Endothelial cell (in vitro differentiated cells): ENCODE measurements at places on chromosomes 6 and 20.

- H3K4me3 ChIP-seq = no peak overlapping the region
- H3K27me3 ChIP-seq = no peaks in the 10 kb centered on the region
- no peak for DNase-seq
- no peak overlapping the region for H3K27ac ChIP-seq
- H3K36me3 ChIP-seq = no peaks in the 10 kb centered on the region
- no peaks in the 10 kb centered on the region for H3K4me1 ChIP-seq
Observed at GRCh38 chr20:54645445-54646155, 170.2 kb downstream of the DOK5 start.

DNA sequence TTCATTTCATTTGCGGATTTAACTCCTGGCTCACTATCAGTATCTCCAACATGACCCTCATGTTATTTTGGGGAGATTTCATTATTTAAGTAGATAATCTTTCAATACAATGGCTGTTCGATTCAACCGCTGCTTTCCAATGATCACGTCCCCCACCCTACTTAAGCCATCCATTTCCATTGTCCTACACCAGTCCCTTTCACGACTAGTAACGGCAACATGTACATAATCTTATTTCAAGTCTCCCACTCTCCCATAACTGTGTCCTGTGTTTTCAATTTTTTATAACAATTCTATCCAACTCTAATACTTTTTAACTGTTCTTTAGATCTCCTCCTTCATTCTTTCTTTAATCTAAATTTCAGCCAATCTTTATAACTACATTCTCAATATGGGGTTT is 890.8 kb upstream of the MAP3K7 start:
- peaks cover 1% of the 10 kb centered on the region for H3K27me3 ChIP-seq
- no peaks in the 10 kb centered on the region for H3K36me3 ChIP-seq
- no peak overlapping the region for H3K27ac ChIP-seq
- no peak for DNase-seq
- H3K4me1 ChIP-seq = peaks cover 12% of the 10 kb centered on the region

GRCh38 chr6:26441977-26442376 is 1.7 kb downstream of the BTN3A3 start:
- no peak overlapping the region for H3K27ac ChIP-seq
- H3K27me3 ChIP-seq = peaks cover 4% of the 10 kb centered on the region

- H3K4me3 ChIP-seq = no peak overlapping the region
- H3K36me3 ChIP-seq = peaks cover 4% of the 10 kb centered on the region
- H3K27me3 ChIP-seq = peaks cover 1% of the 10 kb centered on the region
- H3K27ac ChIP-seq = no peak overlapping the region
- H3K4me1 ChIP-seq = peaks cover 2% of the 10 kb centered on the region
Observed at GRCh38 chr20:40954521-40955165, 74.0 kb upstream of the TOP1 start.

DNA sequence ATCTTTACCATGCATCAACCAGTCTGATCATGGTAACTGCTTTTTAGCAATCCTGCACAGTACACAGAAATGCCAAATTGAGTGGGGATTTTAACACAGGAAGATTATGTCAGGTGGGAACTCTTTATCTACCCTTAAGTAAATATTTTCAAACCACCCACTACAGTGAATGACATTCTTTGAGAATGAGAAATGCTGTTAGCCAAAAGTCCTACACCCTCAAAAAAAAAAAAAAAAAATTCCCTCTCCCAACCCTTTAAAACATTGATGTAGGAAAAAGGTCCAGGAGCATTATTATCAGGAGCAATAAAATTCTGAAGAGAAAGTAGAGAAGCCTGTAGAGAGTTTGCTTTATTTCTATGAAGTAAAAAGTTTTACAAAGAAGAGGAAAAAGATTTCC is 307.2 kb upstream of the THEMIS start:
- H3K27ac ChIP-seq = no peak overlapping the region
- no peak overlapping the region for H3K4me3 ChIP-seq
- H3K4me1 ChIP-seq = peaks cover 25% of the 10 kb centered on the region
- no peaks in the 10 kb centered on the region for H3K27me3 ChIP-seq
- no peak for DNase-seq
- H3K36me3 ChIP-seq = no peaks in the 10 kb centered on the region

- peaks cover 17% of the 10 kb centered on the region for H3K4me1 ChIP-seq
- DNase-seq = no peak
- H3K27ac ChIP-seq = no peak overlapping the region
- no peak overlapping the region for H3K4me3 ChIP-seq
- peaks cover 13% of the 10 kb centered on the region for H3K27me3 ChIP-seq
Observed at GRCh38 chr20:57898332-57898731, 188.5 kb upstream of the PMEPA1 start.

GRCh38 chr20:1661542-1662299 is 4.1 kb upstream of the SIRPG start:
- H3K27ac ChIP-seq = no peak overlapping the region
- DNase-seq = no peak
- no peaks in the 10 kb centered on the region for H3K4me1 ChIP-seq
- H3K36me3 ChIP-seq = no peaks in the 10 kb centered on the region
- H3K4me3 ChIP-seq = no peak overlapping the region

DNA sequence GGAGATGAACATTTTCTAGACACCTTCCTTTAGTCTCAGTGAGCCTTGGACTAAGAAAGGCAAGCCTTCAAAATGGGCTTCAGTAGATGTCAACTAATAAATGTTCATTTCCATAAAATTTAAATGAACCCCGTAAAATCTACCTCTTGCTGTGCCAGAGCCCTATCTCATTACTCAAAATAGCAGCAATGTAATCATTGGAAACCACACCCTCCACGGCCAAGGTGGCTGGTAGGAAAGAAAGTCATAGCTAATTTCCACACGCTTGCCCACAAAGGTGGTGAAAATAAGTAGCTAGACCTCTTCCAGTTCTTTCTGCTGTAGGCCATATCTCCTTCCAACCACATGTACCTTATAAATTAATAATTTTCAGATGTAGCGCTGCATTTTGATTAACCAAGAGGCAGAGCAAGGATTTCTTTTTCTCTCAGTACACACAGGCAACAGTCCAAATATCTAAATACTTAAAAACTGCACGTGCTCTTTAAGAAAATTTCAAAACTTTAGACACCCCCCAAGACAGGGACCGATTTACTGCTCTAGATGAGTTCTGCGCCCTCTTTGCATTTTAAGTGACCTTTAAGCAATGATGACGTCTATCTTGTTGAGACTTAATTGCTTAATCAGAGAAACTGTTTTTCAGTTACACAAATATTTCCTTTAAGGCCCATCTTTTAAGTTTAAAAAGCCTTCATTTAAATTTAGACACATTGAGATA is 290.8 kb downstream of the ZNF217 start:
- peaks cover 20% of the 10 kb centered on the region for H3K4me1 ChIP-seq
- H3K36me3 ChIP-seq = no peaks in the 10 kb centered on the region
- no peak overlapping the region for H3K4me3 ChIP-seq
- no peak overlapping the region for H3K27ac ChIP-seq

- no peaks in the 10 kb centered on the region for H3K4me1 ChIP-seq
- H3K36me3 ChIP-seq = peaks cover 26% of the 10 kb centered on the region
- peaks cover 7% of the 10 kb centered on the region for H3K27me3 ChIP-seq
- no peak overlapping the region for H3K4me3 ChIP-seq
- no peak overlapping the region for H3K27ac ChIP-seq
Observed at GRCh38 chr6:158270389-158271127, 41.7 kb upstream of the TULP4 start.

DNA sequence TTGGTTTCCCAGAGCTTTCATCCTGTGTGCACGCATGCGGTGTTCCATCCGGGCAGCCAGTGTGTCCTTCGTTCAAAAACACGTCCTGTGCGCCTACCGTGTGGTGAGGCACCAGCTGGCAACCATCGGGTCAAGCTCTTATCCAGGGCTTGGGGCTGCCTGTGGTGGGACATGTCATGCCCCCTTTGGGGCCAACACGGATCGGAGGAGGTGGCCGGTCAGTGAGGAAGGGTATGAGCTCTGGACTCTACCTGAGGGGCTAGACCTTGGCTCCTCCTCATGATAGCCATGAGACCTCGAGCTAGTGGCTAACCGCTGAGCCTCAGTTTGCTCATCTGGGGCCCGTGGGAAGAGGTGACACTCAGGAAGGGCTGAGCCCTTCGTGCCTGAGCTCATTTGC is 158.5 kb upstream of the PMEPA1 start:
- no peak overlapping the region for H3K4me3 ChIP-seq
- H3K4me1 ChIP-seq = peaks cover 18% of the 10 kb centered on the region
- no peaks in the 10 kb centered on the region for H3K36me3 ChIP-seq
- H3K27me3 ChIP-seq = peaks cover 2% of the 10 kb centered on the region
